ENCODE measurements at places on chromosomes 13 and 19.

- no peak for DNase-seq
Measured at GRCh38 chr13:85997587-85997986, 198.4 kb upstream of the SLITRK6 start.

DNA sequence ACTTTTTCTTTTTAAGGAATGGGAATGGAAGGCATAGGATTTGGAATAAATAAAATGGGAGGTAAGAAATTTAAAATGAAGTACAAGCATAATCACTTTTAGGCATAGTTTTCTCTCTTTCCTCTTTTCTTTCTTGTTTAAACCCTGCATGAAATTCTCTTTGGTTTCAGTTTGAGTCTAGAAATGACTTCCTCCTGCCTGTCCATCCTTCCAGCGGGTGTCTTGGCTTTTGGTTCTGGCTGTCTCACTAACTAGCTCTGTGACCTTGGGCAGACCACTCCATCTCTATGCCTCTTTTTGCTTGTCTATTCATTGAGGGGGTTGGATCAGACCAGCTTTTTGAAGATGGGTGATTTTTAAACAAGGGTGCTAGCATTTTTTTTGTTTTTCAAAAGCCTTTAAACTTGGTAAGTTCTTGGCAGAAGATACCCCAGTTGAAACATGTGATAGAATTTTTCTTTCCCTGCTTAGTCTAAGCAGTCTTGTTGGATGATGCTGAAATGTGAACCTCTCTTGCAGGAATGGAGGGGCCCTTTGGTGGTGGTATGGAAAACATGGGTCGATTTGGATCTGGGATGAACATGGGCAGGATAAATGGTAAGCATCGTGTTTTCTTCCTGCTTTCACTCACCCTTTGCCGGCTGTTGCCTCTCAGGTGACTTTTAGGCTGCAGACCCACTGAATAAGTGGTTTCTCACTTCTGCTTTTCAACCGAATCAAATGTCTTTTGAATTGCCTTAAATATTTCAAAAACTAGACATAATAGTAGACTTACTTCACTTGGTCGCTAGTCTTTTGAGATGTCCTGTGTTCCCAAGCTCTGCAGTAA is 28.6 kb downstream of the PRAM1 start:
- no peak for DNase-seq

DNA sequence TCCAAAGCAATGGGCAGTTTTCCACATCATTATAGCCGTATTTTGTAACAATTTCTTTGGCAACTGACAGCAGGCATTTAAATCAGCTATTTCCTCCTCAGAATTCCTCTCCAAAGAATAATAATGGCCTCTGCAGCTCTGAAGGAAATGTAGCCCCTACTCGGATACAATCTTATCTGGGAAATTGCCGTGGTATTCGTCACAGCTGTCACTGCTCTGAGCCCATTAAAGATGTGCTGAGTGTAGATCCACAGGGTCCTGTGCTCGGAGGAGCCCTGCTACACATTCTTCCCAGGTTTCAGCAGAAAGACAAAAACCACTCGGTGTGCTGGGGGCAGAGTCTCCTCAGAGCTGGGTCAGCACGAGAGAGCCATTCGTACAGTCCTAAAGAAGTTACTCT is 33.1 kb downstream of the MZT1 start:
- no peak for DNase-seq

GRCh38 chr19:54573330-54573872 is at the start of gene LILRA2:
LILRA2 (plus strand) TSS chr19:54573790; CDS start chr19:54573879, 89 bp downstream.
- no peak for DNase-seq

GRCh38 chr19:49937750-49938381 is 8.6 kb upstream of the NUP62 start:
- DNase-seq, result peak; percentile 72

GRCh38 chr19:50638600-50638999 is 1.1 kb downstream of the SYT3 start:
- DNase-seq, result no peak

DNA sequence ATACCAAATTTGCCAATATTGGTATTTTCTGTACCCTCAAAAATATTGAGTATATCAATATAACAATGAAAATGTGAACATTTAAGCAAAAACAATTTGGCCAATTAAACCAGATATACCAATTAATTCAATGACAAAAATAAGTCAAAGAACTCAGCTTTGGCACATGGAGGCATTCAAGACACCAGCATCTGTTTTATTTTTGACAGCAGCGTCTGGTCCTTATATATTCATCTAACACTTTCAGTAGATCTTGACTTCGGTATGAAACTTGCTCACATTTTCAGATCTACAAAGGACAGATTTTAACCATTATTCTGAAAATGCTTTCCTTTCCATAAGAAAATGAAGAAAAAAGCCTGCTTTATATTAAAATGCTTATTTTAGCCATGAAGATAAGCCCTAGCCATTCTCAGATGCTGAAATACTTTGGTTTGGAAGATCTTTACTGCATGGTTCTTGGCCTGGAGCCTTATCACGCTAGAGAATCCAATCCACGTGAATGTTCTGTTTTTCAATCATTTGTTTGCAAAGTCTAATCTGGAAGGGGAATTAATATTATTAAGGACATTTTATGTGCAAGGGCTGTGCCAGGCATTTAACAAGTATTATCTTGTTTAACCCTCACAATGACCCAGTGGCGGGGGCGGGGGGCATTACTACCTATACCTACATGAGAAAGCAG is 132.2 kb downstream of the DLEU7 start:
- no peak for DNase-seq

Measured in RKO (cell line).